Breast epithelium (tissue), 4 donors: ENCODE measurements at places on chromosomes 3 and 15. TPM values are rescaled to one million over a fixed set of nuclear protein-coding genes. Genes with fewer than 3 reads are reported as not detected.

DNA sequence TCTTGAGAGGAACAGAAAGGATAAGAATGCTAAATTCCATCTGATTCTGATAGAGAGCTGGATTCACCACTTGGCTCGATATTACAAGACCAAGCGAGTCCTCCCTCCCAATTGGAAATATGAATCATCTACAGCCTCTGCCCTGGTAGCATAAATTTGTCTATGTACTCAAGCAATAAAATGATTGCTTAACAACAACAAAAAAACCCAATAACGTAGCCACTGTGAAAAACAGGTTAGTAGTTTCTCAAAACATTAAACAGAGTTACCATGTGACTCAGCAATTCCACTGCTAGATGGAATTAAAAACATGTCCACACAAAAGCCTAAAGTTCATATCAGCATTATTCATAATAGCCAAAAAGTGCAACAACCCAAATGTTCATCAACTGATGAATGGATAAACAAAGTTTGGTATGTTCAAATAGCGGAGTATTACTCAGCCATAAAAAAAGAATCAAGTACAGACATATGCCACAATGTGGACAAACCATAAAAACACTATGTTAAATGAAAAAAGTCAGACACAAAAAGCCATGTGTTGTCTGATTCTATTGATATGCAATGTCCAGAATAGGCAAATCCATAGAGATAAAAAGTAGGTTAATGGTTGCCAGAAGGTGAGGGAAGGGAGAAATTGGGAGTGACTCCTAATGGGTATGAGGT lies 16.8 kb downstream of the BCL2L10 start:
- no peak for DNase-seq
- H3K36me3 ChIP-seq, result no peaks in the 10 kb centered on the region
- peak overlapping the region; percentile 87 for H3K27ac ChIP-seq
- peaks cover 6% of the 10 kb centered on the region for H3K4me1 ChIP-seq
- no peak overlapping the region for H3K4me3 ChIP-seq

The KBTBD13 gene
- total RNA-seq, result 0.15 TPM

DNA sequence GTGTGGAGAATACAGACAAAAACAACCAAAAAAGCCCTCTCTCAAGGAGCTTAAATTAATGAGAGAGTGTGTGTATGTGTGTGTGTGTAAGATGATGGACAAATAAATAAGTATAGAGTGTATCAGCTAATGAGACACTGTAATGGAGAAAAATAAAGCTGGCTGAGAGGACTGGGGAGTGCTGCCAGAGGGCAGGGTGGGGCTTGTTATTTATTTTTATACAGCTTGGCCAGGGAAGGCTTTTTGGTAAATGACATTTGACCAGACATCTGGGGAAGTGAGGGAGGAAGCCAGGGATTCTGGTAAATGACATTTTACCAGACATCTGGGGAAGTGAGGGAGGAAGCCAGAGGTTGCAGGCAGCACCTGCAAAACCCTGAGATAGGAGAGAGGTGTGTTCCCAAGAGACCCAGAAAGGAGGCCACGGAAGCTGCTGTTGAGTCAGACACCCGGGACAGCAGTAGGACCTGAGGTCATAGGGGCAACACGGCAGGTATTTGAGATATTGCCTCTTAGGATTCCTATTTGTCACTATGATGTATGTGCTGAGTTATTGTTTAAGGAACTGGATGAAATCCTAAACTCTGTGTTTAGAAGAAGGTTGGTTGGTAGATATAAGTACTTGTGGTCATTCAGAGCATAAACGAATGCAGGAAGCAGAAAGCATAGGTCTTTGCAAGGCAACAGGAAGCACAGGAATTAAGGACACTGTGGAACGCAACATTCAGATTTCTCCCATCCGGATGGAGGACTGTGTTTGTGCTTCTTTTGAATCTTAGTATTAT lies 2.7 kb downstream of the SV2B start:
- H3K27me3 ChIP-seq, result no peaks in the 10 kb centered on the region
- no peak overlapping the region for H3K4me3 ChIP-seq
- H3K4me1 ChIP-seq, result no peaks in the 10 kb centered on the region

GRCh38 chr3:52849656-52850055 lies 14.8 kb upstream of the MUSTN1 start:
- H3K27ac ChIP-seq, result no peak overlapping the region
- H3K4me1 ChIP-seq, result no peaks in the 10 kb centered on the region
- DNase-seq, result no peak
- H3K27me3 ChIP-seq, result no peaks in the 10 kb centered on the region
- H3K4me3 ChIP-seq, result no peak overlapping the region
